ENCODE measurements at places on chromosomes 12 and 14.

- DNase-seq, result no peak
Observed at GRCh38 chr14:26601856-26602255, 4.0 kb upstream of the NOVA1 start.

- DNase-seq, result no peak
Observed at GRCh38 chr14:65062096-65063075, 39.9 kb downstream of the MAX start.

DNA sequence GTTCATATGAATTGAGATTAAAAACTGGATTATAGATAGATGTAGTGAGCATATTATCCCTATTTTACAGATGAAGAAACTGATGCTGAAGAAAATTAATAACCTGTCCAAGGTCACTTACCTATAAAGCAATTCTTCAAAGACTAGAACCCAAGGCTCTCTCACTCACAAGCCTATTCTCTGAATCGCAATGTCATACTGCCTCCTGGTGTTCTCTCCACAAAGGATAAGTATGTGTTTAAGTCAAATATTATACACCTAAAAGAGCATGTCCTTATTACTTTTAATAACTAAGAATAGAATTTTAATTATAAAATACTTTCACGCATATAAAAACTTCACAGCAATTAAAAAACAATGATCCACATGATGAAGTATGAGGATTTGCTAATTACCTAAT is 721.3 kb upstream of the USP15 start:
- no peak for DNase-seq

DNA sequence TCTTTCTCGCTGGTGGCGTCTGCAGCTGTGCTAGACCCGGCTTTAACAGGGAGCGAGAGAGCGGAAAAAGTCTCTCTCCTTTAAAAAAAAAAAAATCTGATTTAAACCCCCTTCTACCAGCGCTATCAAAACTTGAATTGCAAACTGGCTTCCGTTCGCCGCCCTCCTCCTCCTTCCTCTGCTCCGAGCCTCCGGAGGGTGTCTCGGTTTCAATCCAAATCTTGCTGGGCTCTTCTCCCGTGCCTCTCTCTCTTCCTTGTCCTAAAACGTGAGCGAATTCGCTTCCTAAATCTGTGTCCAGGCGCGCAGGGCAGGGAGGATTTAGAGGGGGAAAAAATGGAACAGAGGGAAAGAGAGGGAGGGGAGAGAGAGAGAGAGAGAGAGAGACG is 272 bp downstream of the TBX3 start:
- no peak for DNase-seq

GRCh38 chr12:52210186-52210924 is 18.5 kb upstream of the KRT80 start:
- DNase-seq, result no peak

DNA sequence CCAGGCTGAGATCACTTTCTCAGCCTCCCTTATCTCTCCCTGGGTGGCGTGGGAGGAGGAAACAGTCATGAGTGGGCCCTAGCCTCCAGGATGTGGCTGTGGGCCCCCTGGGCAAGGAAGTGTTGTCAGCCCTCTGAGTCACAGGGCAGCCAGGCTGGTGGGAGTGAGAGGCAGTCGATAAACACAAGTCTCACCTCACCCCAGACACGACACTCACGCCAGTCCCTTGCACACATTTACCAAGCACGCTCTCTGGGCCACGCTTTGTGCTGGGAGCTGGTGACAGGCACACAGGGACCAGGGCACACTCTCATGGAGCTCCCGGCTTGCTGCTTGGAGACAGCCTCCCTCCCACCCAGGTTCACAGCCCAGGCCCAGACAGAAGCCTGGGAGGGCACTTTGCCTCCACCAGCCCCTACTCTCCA is 1.9 kb upstream of the KRT79 start:
- no peak for DNase-seq

- DNase-seq, result peak; percentile 97
Observed at GRCh38 chr12:88241862-88242570, 99.9 kb downstream of the TMTC3 start.

GRCh38 chr14:97777622-97778355 is 980.6 kb downstream of the VRK1 start:
- no peak for DNase-seq

DNA sequence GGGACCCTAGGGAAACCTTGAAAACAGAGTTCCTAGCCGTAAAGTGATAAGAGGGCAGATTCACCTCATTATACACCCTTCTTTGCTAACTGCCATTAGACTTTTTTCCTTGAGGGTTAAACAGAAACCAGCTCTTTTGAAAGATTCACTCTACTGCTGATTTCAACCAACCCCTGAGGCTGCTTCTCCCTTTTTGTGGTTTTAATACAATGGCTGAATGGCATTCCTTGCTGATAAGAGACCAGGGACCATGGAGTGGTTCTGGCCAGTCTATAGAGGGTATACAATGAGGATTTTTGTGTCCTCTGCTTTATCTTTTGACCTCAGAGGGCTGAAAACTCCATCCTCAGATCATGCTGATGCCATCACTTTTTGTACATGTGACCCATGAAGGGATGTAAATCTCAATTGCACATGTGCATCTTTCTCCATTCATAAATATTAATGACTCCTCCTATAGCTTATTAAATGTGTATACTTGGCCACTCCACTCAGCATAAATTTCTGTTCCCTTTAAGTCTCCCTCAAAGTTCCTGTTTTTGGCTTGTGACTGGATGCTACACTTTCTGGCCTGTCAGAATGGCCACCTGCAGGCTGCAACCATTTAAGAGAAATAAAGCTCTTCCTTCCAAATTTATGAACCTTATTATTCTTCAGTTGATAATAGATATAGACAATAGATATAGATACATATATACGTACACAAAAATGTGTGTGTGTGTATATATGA is 233.8 kb upstream of the SEL1L start:
- no peak for DNase-seq

GRCh38 chr12:100703868-100704267 is 90.7 kb upstream of the ANO4 start:
- DNase-seq, result no peak

DNA sequence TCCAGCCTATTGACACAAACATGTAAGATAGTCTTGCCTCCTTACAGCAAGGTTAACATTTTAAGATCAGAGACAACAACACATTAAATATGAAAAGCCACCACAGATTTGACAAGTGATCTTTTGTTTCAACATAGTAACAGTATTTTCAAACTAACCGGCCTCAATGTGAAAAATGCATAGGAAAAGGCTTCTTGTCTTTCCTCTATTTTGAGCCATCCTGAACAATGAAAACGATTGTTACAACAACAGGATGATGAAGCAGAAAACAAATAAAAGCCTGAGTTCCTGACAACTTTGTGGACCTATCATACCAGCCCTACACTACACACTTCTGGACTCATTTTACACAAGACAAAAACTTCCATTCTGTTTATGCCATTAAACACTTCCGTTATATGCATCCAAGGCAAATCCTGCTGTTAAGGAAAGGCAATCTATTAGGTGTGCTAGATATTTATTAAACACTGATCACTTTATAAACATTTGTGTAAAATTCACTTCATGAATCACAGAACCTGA is 37.3 kb downstream of the BAZ1A start:
- DNase-seq, result no peak

GRCh38 chr14:75842551-75842950 is 139.2 kb downstream of the TGFB3 start:
- no peak for DNase-seq

DNA sequence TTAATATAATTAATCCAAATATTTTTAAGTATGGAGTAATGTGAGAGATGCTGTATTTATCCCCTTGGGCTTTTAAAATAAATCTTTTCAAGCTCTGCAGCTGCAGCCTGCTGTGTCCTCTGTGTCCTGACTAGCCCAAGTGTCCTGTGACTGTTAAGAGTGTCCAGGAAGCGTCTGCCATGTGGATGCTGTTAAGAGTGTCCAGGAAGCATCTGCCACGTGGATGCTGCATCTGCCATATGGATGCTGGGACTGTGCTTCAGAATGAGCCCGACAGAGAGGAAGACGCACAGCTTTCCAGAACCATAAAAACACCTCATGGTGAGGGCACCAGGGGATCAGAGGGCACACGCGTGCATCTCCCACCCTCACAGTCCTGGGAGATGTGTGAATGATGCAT is 307.2 kb downstream of the ADGRD1 start:
- DNase-seq, result no peak

GRCh38 chr14:90903101-90903500 is 86.9 kb upstream of the TTC7B start:
- DNase-seq, result peak; percentile 36

DNA sequence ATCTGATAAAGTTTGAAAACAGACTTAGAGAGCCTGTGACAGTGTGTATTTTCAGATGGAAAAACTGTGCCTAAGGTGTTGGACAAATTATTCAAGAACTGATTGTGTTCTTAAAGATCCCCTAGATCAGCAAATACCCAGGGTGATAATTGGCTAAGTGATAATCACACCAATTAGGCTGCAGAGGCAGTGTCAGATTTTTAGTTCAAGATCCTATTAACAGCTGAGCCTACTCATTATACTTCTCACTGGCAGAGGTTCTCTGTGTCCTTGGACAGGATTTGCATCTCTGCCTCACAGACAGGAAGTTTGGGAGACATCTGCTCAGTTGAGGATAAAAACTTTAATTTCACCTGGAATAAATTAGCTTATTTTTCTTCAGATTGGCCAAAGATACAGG is 4.3 kb upstream of the FGD4 start:
- no peak for DNase-seq

GRCh38 chr12:124440841-124441381 is 126.5 kb downstream of the NCOR2 start:
- no peak for DNase-seq

GRCh38 chr12:76927170-76927784 is 48.5 kb upstream of the CSRP2 start:
- DNase-seq, result no peak

- no peak for DNase-seq
Observed at GRCh38 chr12:5094986-5095385, 51.3 kb downstream of the KCNA5 start.

DNA sequence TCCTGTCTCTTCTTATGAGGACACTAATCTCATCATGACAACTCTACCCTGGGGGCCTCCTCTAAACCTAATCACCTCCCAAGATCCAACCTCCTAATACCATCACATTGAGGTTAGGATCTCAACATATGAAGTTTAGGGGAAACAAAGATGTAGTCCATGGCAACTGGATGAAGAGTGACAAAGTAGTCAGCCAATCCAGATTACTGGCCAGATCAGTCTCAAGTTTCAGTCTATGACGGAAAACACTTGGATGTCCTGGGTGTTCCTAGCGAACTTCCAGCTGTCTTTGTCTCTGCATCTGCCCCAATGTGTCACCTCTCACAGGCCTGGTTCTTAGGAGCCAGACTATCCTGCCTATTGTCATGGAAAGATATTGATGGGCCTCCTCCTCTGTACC is 630.8 kb downstream of the AACS start:
- DNase-seq, result no peak

DNA sequence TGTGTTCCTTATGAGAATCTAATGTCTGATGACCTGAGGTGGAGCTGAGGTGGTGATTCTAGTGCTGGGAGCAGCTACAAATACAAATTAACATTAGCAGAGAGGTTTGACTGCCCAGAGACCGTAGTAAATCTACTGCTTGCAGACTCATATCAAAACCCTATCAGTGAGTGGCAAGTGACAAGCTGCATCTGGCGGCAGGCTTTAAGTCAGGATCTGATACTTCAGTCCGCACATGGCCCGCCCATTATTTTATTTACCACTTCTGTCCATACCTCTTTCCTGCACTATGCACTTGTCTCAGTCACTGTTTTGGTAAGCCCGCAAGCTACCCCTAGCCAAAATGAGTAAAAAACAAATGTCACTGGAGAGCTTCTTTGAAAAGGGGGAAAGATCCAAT is 11.4 kb downstream of the CEP128 start:
- no peak for DNase-seq

- no peak for DNase-seq
Observed at GRCh38 chr12:4323396-4323795, 2.4 kb downstream of the TIGAR start.

GRCh38 chr12:52193991-52194390 is 2.2 kb upstream of the KRT80 start:
- no peak for DNase-seq

GRCh38 chr14:99468081-99468480 is 12.6 kb downstream of the SETD3 start:
- DNase-seq, result no peak
